Astrocyte of the cerebellum (primary cell): ENCODE measurements at places on chromosomes 12 and 14.

GRCh38 chr12:108060067-108060466, 69.0 kb upstream of the WSCD2 start:
- no peak for DNase-seq

GRCh38 chr14:73745571-73746519, 31.7 kb upstream of the PNMA1 start:
- no peak for DNase-seq

DNA sequence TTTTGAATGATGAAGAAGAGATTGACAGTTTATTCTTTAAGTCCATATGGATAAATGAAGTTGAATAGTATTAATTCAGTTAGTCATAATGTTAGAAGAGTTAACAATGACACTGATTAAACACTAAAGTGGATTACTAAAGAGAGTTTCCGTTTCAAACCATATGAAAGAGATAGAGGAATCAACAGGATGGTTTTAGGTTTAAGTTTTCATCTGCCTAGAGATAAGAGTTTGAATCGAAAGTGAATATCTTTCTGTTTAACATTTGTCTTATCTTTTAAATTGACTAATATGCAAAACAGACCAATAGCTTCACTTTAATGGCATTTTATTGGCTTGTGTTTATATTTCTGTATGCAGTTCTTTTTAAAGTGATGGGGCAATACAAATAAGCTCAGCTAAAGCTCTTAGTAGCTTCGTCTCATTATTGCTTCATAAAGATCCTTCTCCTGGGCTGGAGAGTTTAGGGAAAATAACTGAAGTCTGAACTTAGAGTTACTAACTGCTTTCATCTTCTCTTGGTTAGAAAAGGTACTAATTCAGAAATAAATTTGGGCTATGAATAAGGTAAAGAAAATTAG, 66.0 kb downstream of the MIPOL1 start:
- no peak for DNase-seq

GRCh38 chr12:124480469-124481256, 86.7 kb downstream of the NCOR2 start:
- no peak for DNase-seq

GRCh38 chr12:49615725-49616124, 7.6 kb upstream of the PRPF40B start:
- DNase-seq, result no peak
